ENCODE measurements at places on chromosomes 11 and 22.
A peak's percentile ranks its signal among the peaks of the same experiment; 100 is the strongest.

GRCh38 chr22:44192816-44193534 lies 12.2 kb downstream of the PARVG start:
- DNase-seq: no peak

- peak; percentile 54 for DNase-seq
Observed at GRCh38 chr22:37525073-37525745, 6.0 kb upstream of the CARD10 start.

- peak; percentile 45 for DNase-seq
Observed at GRCh38 chr11:110896358-110896757, 184.1 kb upstream of the ARHGAP20 start.

GRCh38 chr22:41813726-41814410 lies 13.4 kb downstream of the CCDC134 start:
- no peak for DNase-seq

GRCh38 chr11:86785576-86785975 lies 14.8 kb upstream of the PRSS23 start:
- DNase-seq: no peak

DNA sequence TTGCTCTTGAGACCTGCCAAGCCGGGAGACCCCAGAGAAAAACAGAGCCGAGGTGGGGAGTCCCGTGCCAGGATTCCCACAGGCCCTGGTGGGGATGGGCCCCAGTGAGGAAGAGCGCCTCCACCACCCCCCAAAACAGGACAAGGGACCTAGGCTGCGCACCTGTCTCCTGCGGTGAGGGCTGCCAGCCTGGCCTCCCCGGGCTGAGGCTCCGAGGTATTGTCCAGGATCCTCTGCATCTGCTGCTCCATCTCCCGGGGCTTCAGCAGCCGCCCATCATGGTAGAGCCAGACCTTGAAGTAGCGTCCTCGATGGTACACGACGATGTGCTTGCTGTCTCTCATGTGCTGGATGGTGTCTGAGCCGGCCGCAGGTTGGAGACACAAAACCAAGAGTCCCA lies 33.3 kb upstream of the TESMIN start:
- DNase-seq: no peak

DNA sequence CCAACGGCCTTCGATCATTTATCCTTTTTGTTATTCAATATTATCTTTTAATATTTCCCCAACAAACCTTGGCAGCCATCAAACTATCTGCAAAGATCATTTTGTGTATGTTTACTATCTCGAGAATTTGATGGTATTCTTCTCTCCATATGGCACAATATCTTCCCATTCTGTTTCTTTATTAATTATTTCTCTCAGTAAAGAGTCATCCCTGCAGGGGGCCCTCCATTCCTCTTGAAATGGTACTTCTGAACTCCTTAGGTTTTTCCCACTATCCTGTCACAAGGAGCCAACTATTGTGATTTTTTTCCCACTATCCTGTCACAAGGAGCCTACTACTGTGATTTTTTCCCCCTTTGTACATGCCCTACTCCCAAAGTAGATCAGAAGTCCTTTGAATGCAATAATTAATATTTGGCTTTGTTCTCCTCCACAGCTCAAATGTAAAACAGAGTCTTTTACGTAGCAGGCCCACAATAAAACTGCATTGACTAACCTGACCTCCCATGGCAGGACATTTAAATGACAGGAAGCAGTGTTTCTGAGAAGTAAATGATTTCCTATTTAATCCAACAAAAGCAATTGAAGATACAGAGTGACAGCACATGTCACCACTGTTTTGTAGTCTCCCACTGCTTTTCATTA lies 43.3 kb downstream of the PDGFD start:
- DNase-seq: no peak

DNA sequence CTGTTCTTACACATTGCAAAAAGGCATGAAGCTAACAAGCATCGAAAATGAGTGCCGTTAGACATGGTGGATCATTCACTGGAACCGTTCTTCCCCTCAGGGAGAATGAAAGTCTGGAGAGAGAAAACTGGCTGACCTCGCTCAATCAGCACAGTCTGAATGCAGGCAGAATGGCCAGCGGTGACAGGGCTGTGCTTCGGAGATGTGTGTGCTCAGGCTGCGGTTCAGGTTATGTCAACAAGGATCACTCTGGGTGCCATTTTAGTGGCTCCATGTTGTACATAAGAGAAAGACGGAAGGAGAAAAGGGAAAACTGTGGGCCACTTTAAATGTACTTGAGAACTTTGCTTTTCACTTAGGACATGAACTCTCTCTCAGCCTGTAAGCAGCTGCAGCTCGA lies 749.8 kb upstream of the ARHGAP42 start:
- no peak for DNase-seq

GRCh38 chr11:61910187-61911127 lies 6.9 kb downstream of the RAB3IL1 start:
- DNase-seq: no peak

DNA sequence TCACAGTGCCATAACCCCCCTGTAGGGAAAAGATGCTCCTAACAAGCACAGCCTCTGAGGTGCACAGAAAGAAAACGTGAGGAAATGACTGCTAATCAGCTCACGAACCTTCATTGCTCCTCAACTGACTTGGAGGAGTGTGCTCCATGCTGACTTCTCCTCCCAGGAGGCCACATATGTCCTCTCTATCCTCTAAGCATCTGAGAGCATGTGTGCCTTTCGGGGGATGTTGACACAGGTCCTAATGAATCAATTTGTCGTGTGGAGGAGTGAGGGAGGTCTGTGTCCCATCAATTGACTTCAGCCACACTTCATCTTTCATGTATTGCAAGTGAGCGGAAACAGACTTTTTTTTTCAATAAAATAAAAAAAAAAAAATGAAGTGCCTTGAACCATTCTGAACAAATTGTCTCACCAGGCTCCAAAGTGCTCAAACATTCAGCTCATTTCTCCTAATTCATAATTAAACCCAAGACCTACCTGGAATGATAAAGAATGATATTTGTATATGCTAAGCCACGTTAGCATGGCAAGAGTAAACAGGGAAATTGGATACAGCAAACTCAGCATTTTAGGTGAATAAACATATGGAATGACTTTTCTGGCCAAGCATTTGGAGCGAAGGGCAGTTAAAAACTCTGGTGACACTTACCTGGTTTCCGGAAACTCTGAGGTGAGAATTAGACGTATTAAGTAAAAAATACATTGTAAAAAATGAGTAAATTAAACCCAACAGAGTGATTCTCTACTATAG lies 317.6 kb upstream of the FAT3 start:
- no peak for DNase-seq

DNA sequence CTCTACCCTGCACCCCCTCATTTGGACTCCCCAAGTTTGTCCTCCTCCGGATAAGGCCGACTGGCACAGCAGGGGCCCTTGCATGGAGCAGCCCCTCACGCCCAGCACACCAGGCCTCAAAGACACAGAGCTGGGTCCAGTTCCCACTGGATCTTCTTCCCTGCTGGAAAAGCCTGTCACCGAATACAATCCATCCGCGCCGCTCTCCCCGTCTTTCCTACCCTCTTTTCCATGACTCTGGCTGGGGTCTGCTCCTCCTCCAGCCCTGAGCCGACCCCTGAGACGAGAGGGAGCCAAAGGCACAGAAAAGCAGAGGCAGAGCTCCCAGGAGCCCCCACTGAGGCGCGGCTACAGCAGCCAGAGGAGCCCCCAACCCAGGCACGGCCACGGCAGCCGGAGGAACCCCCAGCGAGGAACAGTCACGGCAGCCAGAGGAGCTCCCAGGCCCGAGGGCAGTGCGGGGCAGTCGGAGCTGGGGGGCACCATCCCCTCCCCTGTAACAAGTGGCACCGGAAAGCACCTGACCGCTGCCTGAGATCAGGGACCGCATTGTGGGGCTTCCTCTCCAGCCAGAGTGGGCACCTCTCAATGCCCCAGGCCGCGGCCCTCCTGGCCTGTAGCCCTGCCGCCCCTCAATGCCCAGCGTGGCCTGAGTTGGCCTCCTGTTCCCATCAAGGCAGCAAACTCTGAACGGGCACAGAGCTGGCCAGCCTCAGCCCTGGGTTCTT lies 12.0 kb downstream of the ALG12 start:
- DNase-seq: no peak

DNA sequence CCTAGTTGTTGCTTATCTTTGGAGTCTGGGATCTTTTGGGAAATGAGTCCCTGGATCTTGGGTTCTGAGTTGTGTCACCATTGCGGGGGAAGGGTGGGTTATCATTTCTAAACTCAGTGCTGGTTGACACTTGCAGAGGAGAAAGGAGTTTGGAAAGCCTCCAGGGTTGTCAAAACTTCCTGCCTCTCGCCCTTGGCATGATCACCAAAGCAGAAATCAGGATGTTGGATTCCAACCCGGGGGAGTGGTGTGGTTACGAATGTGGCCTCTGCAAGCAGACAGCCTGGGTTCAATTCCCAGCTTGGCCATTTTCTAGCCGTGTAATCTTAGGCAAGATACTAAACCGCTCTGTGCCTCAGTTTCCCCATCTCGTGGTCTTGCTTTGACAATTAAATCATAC lies 24.3 kb downstream of the CD6 start:
- no peak for DNase-seq

GRCh38 chr11:11895672-11896071 lies 53.9 kb downstream of the USP47 start:
- DNase-seq: no peak

GRCh38 chr22:19879992-19880785 lies 25.5 kb upstream of the GNB1L start:
- DNase-seq: no peak

- no peak for DNase-seq
Observed at GRCh38 chr22:50571264-50572175, 6.7 kb downstream of the CPT1B start.

DNA sequence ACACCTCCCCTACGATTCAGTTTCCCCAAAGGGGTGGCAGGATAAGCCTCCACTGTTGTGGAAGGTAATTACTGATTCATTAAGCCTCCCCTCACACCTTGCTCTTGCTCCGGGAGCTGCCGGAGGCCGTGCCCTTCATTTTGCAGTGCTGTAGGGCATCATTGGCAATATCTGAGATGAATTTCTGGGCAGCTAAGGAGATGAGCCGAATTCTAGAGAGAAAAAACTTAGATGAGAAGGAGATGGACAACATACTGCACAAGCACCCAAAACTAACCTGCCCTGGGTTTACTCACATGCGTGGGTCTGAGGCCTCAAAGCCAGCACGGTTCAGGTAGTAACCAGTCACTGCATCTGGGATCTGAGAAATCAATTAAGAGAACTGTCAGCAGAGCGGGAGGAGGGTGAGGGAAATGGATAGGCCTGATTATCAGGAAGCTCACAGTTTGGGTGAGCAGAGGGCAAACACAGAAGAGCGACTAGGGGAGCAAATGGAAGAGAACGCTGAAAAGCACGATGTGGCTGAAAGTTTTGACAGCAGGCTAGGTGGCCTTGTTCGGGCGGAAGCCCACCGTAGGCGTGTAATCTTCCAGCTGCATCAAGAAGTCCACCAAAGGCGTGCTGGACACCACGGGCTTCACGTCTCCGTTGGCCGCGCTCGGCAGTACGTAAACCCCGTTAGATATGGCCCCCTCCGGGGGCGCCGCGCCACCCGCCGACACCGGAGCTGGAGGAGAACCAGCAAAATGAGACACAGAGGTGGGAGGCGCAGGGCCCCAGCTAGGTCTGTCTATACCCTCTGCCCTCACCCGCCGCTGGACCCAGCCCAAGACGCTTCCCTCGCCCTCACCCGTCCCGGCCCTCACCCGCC lies 689 bp downstream of the TAF10 start:
- no peak for DNase-seq

GRCh38 chr22:32206774-32207758 lies 2.2 kb upstream of the RFPL2 start:
- DNase-seq: no peak

DNA sequence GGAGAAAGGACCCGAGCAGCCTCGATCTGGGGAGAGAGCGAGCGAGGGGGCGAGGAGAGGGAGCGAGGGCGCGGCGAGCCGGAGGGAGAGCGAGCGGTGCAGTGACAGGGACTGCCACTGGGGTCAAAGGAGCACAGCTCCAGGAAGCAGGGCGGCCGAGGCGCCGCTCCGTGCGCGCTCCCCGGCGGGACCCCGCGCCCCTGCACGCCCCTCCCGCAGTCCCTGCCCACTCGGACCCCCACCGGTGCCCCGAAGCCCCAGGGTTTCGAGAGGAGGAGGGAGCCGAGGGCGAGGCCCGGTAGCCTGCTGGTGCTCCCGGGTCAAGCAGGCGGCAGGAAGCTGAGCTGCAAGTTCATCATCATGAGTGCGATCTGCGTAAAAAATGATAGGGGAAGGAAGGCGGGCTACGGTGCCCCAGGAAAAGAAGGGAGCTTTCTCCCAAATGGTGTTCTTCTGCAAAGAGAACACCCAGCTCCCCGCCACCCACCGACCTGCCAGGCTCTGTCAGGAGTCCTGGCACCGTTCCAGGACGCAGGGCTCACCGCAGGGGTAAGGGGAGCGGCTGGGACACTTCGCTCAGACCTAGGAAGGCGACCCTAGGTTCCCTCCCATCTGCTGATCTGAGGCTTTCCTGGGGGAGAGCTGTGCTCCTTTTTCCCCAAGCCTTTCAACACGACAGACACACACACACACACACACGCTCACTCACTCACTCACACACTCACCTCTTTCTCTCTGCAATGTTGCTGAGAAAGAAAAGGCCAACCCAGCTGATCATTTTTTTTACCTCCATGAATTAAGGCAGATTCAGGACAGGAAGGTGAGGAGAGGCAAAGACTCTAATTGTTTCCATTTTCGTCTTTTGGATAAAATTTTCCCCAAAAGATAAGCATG lies at the start of gene MPPED2:
TSS of gene MPPED2 (minus strand) at position 103 of the 894 bp plus-strand sequence. CDS start 5,980 bp downstream, outside the sequence.
- DNase-seq: no peak

- DNase-seq: no peak
Observed at GRCh38 chr22:26860301-26860700, 202.9 kb downstream of the MIAT start.

DNA sequence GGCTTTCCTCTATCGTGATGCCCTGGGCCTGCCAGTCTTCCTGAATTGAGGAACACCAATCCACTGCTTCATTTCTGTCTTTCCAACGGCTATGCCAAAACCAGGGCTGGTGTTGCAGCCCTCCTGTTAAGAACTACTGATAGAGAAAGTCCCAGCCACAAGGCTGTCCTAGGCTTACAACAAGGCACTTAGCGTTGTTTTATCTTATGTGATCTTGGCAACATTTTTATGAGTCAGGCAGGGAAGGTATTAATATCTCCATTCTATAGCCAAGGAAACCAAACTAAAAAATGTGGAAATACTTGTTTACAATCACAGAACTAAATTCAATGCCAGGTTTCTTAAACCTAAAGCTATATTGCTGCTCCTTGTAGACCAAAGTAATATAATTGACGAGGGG lies 89.9 kb upstream of the AMOTL1 start:
- DNase-seq: no peak

DNA sequence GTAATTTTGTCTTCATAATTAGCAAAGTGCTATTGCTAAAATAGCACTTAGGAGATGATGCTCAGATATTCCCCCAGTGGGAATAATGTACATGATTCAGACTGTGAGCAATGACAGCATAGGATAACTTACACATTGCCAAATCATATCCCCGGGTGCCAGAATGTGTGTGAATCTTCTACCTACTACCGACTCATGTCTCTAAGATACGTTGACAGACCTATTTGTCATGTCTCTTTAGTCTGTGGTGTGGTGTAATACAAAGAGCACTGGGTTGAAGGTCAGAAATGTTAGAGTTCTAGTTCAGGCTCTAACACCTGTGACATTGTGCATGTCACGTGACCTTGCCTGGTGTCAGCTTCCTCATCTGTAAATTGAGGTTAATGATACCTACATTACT lies 31.0 kb upstream of the PICALM start:
- no peak for DNase-seq

DNA sequence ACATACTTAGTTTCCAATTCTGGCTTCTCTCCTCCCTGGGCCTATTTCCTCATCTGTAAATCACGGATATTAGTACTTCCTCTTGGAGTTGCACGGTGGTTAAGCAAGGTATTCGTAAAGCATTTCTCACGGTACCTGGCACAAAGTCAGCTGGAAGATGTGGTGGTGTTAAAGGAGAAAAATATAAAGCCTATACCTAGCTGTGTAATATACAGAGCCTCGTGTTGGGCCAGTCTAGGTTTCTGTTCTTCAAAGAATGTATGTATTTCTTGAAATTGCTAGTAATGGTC lies 47.2 kb downstream of the DBX1 start:
- no peak for DNase-seq
